ENCODE measurements at places on chromosomes 3 and 15.
A peak's percentile ranks its signal among the peaks of the same experiment; 100 is the strongest.

- peak; percentile 35 for DNase-seq
Measured at GRCh38 chr3:29283231-29284119, 2.6 kb downstream of the RBMS3 start.

DNA sequence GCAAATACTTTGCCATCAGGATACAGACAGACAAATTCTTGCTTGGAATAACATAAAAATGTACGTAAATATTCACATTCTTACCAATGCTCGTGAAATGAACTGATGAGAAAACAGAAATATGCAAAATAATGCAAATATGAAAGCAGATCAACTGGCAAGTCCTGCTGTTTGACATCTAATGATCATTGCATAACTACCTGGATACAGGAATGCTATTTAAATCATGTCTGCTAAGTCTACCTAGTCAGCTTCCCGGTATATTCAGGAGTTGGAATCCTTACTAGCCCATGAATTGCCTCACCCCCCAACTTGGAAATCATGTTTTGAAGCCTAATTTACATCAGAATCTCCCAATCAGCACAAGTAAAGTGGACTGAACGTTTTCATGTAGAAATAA, 230.6 kb downstream of the CHL1 start:
- no peak for DNase-seq

DNA sequence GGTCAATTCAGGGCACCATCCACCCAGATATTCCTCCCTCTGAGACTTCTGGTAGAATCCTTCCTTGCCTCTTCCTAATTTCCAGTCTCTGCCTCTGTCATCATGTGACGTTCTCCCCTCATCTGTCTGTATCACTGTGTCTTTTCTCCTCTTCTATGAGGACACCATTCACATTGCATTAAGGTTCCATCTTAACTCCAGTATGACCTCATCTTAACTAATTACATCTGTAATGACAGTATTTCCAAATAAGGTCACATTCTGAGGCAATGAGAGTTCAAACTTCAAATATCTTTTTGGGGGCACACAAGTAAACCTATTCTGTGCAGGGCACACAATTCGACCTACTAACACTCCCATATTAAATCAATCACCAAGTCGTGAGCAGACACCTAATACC, 169.7 kb downstream of the FHIT start:
- no peak for DNase-seq

GRCh38 chr3:150605998-150606641, 3.0 kb downstream of the SELENOT start:
- no peak for DNase-seq
